Ovary (tissue), 10 donors: ENCODE measurements at places on chromosomes 5 and 9.

GRCh38 chr5:88488130-88488529, 219.5 kb upstream of the TMEM161B start:
- no peak for DNase-seq

DNA sequence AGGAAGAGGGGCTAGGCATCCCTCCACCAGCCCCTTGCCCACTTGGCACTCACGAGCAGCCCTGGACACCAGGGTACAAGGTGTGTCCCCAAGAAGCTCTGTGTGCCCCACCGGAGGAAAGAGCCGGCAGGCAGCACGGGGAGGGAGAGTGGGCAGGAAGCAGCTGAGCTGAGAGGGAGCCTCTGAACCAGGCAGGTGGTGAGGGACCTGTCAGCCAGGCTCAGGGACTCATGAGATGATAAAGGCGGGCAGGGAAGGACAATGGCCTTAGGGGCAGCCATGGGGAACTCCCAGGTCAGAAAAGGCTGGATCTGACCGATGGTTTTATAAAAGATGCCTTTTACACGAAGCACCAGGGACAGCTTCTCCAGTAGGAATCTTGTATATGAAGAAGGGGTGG, 112.0 kb downstream of the VAV2 start:
- no peak for DNase-seq

- DNase-seq: no peak
These were observed 93.0 kb downstream of the IRX2 start for GRCh38 chr5:2658447-2658846.

DNA sequence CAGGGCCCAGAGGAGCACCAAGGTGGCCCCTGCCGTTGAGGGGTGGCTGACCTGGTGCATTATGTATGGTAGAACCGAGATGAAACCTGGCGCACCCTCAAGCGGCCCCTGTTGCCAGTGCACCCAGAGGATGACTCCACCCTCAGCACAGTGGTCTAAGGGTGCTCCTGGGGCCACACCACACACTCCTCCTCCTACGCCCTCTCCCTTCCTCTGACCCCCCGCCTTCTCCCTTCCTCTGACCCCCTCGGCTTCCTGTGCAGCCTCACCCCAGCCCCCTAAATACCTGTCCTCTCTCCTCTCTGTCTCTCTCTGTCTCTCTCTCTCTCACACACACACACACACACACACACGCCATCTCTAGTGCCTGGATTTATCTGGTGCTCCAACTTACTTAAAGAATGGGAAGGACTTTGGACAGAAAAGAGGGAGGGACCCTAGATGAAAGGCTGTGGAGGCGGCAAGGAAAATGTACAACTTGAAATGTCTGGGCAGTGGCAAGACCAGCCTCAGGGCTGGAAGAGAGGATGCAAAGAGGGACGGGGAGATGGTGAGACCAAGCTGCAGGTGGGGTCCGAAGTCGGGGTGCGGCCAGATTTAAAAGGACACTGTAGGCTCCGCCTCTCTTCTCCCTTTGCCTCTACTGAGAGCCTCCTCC, 18.2 kb upstream of the SLC30A5 start:
- no peak for DNase-seq

DNA sequence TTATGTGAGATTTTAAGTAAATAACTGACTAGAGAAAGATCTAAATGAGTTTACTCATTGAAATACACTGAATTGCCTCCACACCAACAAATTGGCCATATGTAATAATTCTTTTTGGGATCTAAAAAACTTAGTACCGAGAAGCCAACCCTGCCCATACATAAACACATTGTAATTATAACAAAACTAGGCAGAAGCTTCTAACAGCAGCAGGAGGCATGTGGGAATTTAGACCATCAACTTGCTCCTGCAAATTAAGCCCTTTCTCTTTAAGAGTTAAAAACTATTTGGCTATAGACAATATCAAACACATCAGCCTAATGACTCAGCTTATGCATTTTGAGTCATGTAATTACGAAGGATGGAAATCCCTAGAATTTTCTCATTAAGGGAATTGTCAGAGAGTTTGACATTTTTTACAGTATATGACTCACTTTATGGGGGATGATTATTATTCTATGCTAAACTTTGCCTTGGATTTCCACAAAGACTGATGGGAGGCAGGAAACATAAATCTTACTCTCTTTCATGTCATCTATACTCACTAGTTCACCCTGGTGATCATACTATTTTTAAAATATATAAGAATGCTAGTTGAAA, 1.0 kb downstream of the IL7R start:
- DNase-seq: no peak

GRCh38 chr5:57859626-57860025, 377.0 kb upstream of the ACTBL2 start:
- DNase-seq: no peak

GRCh38 chr9:92254381-92255337, 38.8 kb downstream of the IARS1 start:
- DNase-seq: no peak

GRCh38 chr5:2214910-2215590, 332.3 kb upstream of the IRX4 start:
- DNase-seq: no peak

- DNase-seq: peak; percentile 74
These were observed 54.1 kb upstream of the ABL1 start for GRCh38 chr9:130780865-130781504.
